T-helper 17 cell (primary cell): ENCODE measurements at places on chromosomes 2 and 18.

- no peaks in the 10 kb centered on the region for H3K4me1 ChIP-seq
- H3K4me3 ChIP-seq, result no peak overlapping the region
- no peak for DNase-seq
- H3K36me3 ChIP-seq, result no peaks in the 10 kb centered on the region
- no peak overlapping the region for H3K27ac ChIP-seq
- H3K27me3 ChIP-seq, result no peaks in the 10 kb centered on the region
Measured at GRCh38 chr2:150548527-150548926, 61.1 kb upstream of the RND3 start.

- H3K27me3 ChIP-seq, result no peaks in the 10 kb centered on the region
- H3K4me3 ChIP-seq, result no peak overlapping the region
- DNase-seq, result no peak
- H3K36me3 ChIP-seq, result peaks cover 2% of the 10 kb centered on the region
Measured at GRCh38 chr2:158578703-158579330, 122.1 kb downstream of the PKP4 start.

- H3K27ac ChIP-seq, result no peak overlapping the region
- no peaks in the 10 kb centered on the region for H3K36me3 ChIP-seq
- H3K4me1 ChIP-seq, result no peaks in the 10 kb centered on the region
Measured at GRCh38 chr2:185507719-185508118, 230.9 kb upstream of the FSIP2 start.

DNA sequence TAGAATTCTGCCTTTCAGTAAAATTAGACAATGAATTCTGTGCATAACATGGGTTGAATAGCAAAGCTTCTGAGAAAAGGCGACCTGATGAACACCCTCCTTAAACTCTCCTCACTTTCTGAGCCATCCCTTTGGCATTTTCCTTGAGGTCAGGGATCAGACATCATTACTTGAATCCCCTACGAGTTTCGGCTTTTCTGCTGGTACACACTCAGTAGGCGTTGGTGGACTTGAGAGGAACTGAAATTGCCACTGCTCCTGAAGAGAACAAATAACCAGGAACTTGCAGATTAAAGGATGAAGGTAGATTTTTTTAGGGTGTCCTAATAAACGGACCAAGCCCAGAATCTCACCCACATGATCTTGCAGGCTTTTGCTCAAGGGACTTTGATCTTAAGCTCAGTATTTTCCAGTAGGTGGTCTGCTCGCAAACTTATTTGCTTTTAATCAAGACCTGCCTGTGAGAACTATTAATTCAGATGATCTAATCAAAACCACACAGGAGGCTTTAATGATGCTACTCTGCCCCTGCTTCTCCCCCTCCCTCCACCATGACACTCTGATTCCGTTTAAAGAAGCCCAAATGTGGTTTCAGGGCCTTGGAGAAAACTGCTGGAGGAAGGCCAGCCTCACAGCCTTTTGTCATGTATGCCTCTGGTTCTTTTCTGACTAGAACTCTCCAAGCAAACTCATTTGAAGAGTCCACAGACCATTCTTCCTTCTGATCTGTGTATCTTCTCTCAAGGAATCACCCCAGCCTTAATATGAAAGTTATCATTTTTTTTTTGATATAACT lies 124.9 kb downstream of the PRKCE start:
- H3K4me1 ChIP-seq, result peaks cover 12% of the 10 kb centered on the region
- no peak for DNase-seq
- H3K36me3 ChIP-seq, result no peaks in the 10 kb centered on the region
- H3K27me3 ChIP-seq, result no peaks in the 10 kb centered on the region
- no peak overlapping the region for H3K27ac ChIP-seq

GRCh38 chr18:46856973-46857372 lies 60.3 kb downstream of the PIAS2 start:
- H3K27me3 ChIP-seq, result no peaks in the 10 kb centered on the region
- H3K4me1 ChIP-seq, result peaks cover 9% of the 10 kb centered on the region
- DNase-seq, result no peak
- H3K27ac ChIP-seq, result no peak overlapping the region
- H3K36me3 ChIP-seq, result peaks cover 18% of the 10 kb centered on the region

DNA sequence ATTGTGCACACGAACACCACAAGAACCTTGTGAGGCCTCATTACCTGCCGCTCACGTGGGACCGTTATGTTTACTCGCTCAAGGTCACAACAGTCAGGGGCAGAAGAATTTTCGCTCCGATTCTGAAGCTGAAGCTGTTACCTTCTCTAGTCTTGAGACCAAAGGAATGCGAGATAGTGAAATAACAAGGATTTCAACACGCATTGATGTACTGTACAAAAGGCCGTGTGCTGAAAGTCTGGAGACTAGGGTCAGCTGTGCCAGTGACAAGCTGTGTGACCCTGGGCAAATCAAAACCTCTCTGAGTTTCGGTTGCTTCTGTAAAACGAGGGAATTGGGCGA lies 583 bp downstream of the NEMP2 start:
- H3K27me3 ChIP-seq, result no peaks in the 10 kb centered on the region
- H3K27ac ChIP-seq, result peak overlapping the region; percentile 98
- no peaks in the 10 kb centered on the region for H3K36me3 ChIP-seq

DNA sequence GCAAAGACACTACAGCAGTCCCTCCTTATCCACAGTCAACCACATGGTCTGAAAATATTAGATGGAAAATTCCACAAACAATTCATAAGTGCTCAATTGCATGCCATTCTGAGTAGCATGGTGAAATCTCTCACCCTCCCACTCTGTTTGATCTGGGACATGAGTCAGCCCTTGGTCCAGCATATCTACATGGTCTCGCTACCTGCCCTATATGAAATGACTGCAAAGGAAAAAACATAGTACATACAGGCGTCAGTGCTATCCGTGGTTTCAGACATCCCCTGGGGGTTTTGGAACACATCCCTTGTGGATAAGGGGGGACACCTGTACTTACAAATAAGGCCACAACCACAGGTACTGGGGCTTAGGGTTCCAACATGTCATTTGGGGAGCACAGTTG lies 73.7 kb downstream of the CABLES1 start:
- no peak overlapping the region for H3K27ac ChIP-seq
- peaks cover 4% of the 10 kb centered on the region for H3K4me1 ChIP-seq
- H3K4me3 ChIP-seq, result no peak overlapping the region

DNA sequence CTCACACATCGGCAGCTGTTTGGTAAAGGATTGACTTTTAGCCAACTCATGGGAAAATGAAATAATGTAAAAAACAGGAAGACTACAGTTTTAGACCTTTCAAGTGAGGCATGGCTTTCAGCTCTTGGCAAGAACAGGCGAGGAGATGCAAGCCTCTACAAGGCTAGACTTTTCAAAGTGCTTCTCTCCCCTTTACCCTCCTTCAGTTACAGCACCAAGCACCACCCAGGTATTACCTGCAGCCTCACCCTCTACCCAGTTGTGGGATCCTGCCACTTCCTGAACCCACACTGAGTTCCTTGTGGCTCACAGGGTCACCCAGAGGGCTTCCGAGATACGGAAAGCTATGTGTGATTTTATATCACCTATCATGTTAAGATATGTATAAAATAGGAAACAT lies 14.7 kb downstream of the UGT1A10 start:
- DNase-seq, result no peak
- no peak overlapping the region for H3K4me3 ChIP-seq
- peaks cover 4% of the 10 kb centered on the region for H3K36me3 ChIP-seq
- H3K27me3 ChIP-seq, result peaks cover 46% of the 10 kb centered on the region

DNA sequence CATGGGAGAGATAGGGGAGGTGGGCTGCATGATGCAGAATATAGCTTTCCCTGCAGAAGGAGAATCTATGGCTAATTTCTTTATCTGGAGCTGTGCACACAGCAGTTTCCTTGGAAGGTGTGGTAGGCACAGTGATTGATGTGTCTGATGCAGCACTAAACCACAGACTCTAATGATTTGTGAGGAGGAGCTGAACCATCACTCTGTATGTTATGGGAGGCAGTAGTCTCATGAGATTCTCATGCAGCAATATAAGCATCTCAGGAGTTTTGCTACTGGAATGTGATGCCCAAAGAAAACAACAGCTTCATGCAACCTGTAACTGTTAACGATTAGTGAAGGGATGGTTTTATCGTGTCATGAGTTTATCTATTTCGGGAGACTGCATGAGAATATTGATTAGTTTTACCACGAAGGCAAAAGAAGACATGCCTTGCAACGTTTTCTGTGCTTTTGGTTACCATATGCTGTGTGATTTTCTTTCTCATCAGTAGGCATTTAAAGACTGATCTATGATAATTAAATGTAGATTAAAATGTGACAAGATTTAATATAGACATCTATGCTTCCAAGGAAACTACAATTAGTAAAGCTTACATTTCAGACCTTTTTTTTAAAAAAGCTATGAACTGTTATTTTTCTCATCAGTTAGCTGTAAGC lies 286.8 kb downstream of the ARL6IP6 start:
- H3K27me3 ChIP-seq, result no peaks in the 10 kb centered on the region
- no peaks in the 10 kb centered on the region for H3K36me3 ChIP-seq
- H3K4me1 ChIP-seq, result no peaks in the 10 kb centered on the region
- H3K4me3 ChIP-seq, result no peak overlapping the region
- no peak for DNase-seq

DNA sequence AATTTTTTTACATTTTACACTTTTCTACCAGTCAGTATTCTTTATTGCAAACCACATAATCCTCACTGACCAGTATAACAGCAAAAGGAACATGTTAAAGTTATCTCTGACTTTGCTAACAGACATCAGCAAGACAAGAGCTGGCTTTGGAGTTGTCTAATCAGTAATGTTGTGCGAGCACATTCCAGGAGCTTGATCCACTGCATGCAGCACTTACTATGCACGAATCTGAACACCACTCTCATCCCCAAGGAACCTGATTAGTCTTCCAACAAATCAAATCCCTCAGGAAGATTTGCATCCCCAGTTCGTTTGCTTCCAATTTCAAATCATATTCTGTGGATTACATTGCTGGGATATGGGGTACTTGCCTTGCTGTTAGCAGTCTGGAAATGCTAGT lies 269.3 kb upstream of the EPC2 start:
- H3K27ac ChIP-seq, result no peak overlapping the region
- peaks cover 3% of the 10 kb centered on the region for H3K36me3 ChIP-seq
- no peak overlapping the region for H3K4me3 ChIP-seq
- peaks cover 3% of the 10 kb centered on the region for H3K4me1 ChIP-seq

- H3K4me1 ChIP-seq, result peaks cover 3% of the 10 kb centered on the region
- DNase-seq, result no peak
- no peaks in the 10 kb centered on the region for H3K27me3 ChIP-seq
- H3K36me3 ChIP-seq, result peaks cover 15% of the 10 kb centered on the region
- no peak overlapping the region for H3K27ac ChIP-seq
Measured at GRCh38 chr2:71422786-71423185, 30.6 kb upstream of the DYSF start.

- H3K4me3 ChIP-seq, result no peak overlapping the region
- peaks cover 34% of the 10 kb centered on the region for H3K27me3 ChIP-seq
- no peak for DNase-seq
- H3K27ac ChIP-seq, result no peak overlapping the region
- H3K4me1 ChIP-seq, result peaks cover 2% of the 10 kb centered on the region
- H3K36me3 ChIP-seq, result peaks cover 2% of the 10 kb centered on the region
Measured at GRCh38 chr2:43701111-43701510, 24.9 kb upstream of the C1GALT1C1L start.

DNA sequence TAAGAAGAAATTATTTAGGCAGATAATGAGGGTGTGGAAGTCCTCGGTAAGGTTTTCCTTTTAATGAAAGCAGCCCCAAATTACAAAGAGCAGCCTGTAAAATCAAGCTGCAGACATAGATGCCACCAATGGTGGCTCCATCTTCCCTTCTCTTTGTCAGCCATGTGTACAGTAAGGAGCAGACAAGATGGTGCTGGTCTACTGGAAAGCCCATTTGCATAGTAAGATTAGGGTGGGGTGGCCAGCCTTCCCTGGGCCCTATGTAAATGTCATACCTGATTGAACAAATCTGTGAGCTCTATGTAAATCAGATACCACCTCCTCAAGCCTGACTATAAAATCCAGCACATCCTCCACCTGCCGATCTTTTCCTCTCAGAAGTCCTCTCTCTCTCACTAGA lies 154.4 kb upstream of the SERTAD2 start:
- DNase-seq, result no peak
- H3K4me3 ChIP-seq, result no peak overlapping the region
- peaks cover 11% of the 10 kb centered on the region for H3K27me3 ChIP-seq
- no peaks in the 10 kb centered on the region for H3K36me3 ChIP-seq

- H3K4me3 ChIP-seq, result no peak overlapping the region
- DNase-seq, result no peak
- H3K36me3 ChIP-seq, result peaks cover 3% of the 10 kb centered on the region
- peaks cover 18% of the 10 kb centered on the region for H3K4me1 ChIP-seq
Measured at GRCh38 chr2:64769392-64770044, 115.8 kb upstream of the SERTAD2 start.

- peaks cover 52% of the 10 kb centered on the region for H3K27me3 ChIP-seq
- H3K4me1 ChIP-seq, result peaks cover 3% of the 10 kb centered on the region
- H3K27ac ChIP-seq, result no peak overlapping the region
- H3K36me3 ChIP-seq, result no peaks in the 10 kb centered on the region
- H3K4me3 ChIP-seq, result no peak overlapping the region
Measured at GRCh38 chr2:26650713-26651469, 9.7 kb upstream of the CIB4 start.
